ENCODE measurements at places on chromosomes 11 and 22.
A peak's percentile ranks its signal among the peaks of the same experiment; 100 is the strongest.

- DNase-seq = no peak
Measured at GRCh38 chr11:44889266-44889665, 61.4 kb downstream of the TP53I11 start.

DNA sequence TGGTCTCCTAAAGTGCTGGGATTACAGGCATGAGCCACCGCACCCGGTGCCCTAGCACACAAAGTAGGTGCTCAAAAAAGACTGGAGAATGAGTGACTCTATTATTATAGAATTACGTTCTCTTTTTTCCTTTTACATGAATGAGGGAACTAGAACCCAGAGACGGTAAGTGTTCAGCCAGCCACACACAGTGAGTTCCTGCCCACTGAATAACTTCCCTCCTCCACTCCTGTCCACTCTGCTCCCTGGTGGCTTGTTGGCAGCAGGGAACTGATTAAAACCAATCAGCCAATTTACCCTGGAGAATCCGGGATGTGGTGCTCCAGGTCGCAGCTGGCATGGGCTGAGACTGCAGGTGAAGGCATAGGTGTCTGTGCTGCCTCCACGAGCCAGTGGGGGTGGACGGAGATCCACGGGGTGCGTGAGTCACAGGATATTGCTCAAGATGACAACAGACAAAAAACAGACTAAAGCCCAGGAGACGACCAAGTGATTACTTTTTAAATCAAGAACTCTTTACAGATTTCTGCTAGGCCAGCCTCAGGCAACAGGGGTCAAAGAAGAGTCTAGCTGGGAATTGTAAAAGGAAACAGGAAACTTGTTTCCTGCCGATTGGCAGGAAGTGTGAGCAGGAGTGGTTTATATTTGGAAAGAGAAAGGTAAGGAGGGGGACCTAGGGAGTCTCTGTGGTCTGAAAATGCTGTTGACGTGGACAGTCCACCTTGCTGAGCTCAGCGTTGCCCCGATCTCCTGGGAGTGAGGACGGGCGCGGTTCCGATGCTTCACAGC lies 95.2 kb upstream of the TP53I11 start:
- peak; percentile 13 for DNase-seq

GRCh38 chr11:8681837-8682302 lies 595 bp downstream of the TRIM66 start:
- no peak for DNase-seq

DNA sequence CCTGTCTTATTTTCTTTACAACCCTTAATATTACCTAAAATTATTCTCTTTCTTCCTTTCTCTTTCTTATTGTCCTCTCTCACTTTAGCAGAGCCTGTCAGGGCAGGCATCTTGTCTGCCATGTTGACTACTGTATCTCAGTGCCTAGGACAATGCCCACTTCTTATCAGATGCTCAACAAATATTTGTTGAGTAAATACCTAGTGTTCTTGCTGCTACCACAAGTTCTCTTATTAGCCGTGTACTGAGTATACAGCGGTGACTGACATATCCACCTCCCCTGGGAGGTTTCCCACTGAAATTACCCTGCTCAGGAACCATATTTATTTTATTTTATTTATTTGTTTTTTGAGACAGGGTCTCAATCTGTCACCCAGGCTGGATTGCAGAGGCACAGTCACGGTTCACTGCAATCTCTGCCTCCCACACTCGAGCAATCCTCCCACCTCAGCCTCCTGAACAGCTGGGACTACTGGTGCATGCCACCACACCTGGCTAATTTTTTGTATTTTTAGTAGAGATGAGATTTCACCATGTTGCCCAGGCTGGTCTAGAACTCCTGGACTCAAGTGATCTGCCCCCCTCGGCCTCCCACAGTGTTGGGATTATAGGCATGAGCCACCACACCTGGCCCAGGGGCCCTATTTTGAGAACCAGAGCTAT lies 6.7 kb downstream of the HPX start:
- no peak for DNase-seq

DNA sequence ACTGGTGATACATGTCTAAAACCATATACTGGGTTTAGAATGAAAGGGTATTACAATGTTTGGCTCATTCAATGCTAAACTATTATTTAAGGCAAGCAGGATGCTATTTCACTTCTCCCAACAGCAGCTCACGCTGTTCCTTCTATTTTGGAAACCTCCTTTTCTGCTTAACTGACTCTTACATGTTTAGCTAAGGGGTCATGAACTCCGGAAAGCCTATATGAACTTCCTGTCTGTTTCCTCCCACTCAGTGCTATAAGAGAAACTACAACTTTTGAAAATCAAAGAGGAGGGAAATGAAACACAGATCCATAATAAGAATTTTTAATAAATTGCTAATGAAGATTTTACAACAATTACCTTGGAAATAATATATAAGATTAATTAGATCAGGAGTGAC lies 30.9 kb downstream of the SLC36A4 start:
- no peak for DNase-seq
